A673 (cell line): ENCODE measurements at places on chromosomes 4 and X. TPM values are rescaled to one million over a fixed set of nuclear protein-coding genes. Genes with fewer than 3 reads are reported as not detected.

DKK2 gene
- total RNA-seq: 99.3 and 104 TPM in 2 replicates

RASGEF1B gene
- total RNA-seq: 6.4 and 8.1 TPM in 2 replicates

NDST3 gene
- total RNA-seq: 2.6 and 3.0 TPM in 2 replicates

CCDC158 gene
- total RNA-seq: not detected in 2 replicates

NSUN7 gene
- 0.90 and 1.1 TPM in 2 replicates for total RNA-seq

NLGN4X gene
- total RNA-seq: 43.2 and 44.3 TPM in 2 replicates

CLIC2 gene
- total RNA-seq: 1.7 and 2.7 TPM in 2 replicates

SSX3 gene
- 0.81 and 1.2 TPM in 2 replicates for total RNA-seq

POU3F4 gene
- total RNA-seq: not detected in 2 replicates

GAB3 gene
- 0.09 and 0.31 TPM in 2 replicates for total RNA-seq

LPAR4 gene
- total RNA-seq: 7.1 and 7.2 TPM in 2 replicates

ARAP2 gene
- 0.06 and 0.20 TPM in 2 replicates for total RNA-seq
